Dermis microvascular lymphatic vessel endothelial cell (primary cell): ENCODE measurements at places on chromosomes 2 and 18.

DNA sequence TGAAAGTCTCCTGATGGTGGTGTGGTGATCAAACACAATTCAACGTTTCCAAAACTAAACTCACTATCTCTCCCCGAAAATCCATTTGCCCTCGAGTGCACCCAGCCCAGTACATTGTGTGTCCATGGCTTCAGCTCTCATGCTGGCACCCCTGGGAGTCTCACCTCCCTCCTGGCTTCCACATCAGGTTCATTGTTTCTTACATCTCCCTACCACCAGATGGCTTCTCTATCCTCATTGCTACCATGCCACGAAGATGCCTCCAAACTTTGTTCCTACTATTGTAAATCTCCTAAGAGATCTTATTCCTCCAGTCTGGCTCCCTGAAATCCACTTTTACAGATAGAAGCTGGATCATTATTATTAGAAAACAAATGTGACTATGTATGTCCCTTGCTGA is 197.0 kb downstream of the MYT1L start:
- no peak for DNase-seq

GRCh38 chr2:65049010-65049639 is 7.1 kb upstream of the CEP68 start:
- no peak for DNase-seq

- no peak for DNase-seq
These were observed 46.7 kb downstream of the FAM161A start for GRCh38 chr2:61807036-61807757.

DNA sequence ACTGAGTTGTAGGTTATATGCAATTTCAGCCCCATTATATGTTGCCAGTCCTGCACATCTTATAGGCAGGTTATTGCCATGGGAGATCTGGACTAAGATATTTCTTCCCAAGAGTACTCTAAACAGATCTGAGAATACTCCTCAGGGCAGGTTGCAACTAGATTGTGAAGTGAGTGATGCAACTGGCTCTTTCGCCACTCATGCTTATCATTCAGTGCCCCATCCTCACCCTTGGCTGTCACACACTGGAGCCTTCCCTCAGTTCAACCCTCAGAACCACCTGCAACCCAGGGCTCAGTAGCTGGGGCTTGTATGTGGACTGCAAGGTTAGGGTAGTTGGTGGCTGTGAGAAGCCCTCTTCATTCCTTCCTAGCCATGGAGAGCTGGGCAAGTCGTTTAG is 14.1 kb downstream of the MERTK start:
- no peak for DNase-seq

DNA sequence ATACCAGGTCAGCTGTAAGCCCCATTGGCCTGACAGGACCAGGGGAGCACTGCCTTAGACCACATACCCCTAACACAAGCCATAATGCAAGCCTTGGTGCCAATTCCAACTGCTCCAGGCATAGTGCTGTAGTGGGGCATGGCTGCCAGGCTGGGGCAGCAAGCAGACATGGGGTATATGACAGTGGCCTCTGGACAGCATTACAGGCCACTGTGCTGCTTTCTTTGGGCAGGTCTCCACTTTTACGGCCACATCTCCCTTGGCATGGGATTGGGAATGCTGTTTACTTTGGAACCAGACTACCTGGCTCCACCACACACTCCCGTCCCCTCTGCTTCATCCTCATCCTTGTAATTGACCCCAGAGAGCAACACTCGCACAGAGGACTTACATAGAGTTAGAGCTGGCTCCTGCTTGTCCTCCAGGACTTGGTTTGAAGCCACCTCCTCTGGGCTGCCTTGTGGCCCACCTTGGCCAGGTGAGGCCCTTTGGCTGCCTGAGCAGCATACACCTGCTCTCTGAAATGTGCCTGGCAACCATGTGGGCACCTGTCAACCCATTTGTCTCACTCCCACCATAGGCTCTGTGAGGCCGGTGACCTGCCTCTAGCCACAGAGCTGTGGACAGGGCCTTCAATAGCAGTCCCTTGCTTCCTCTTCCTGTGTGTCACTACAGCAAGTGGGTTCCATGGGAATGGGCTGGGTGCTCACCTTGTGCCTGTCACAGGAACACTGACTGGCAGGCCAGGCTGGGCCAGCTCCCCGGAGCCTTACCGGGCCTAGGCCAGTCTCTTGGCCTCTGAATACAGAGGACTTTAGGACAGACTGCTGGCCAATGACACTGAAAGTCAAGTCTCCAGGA is 262.6 kb upstream of the HS6ST1 start:
- DNase-seq = no peak

DNA sequence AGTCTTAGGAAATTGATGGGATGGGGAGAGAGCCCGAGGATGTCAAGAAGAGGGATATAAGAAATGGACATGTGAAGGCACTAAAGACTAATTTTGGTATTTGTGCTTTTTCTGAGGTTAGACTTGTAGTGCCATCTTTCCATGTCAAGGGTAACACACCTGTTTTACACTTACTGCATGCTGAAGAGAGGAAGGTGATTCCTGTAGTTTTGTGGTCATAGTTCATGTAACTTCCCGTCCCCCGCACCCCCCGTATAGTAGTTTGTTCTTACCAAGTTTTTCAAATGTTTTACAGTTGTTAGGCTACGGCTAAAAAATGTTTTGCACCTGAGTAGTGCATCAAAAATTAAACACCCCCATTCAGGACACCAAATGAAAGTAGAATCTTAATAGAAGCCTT is 73.8 kb downstream of the CLIP4 start:
- no peak for DNase-seq

DNA sequence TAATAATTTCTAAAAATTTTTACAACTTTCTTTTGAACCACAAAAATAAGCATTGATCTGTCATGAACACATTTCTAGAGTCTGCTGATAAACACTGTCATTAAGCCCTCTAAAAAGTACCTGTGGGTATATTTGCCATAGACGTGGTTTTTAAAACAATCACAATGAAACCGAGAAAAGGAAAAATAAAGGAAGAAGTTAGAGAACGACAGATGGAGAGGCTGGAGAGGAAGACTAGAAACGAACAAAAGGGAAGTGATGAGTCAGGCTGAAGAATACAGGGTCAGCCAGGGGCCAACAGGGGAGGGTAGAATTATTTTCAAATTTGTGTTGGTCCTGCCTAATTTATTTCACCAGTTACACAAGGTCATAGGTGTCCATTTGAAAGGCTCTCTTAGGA is 62.0 kb downstream of the MYL12B start:
- peak; percentile 37 for DNase-seq

- peak; percentile 28 for DNase-seq
These were observed 51.1 kb downstream of the CTIF start for GRCh38 chr18:48589797-48590519.
